ENCODE measurements at places on chromosomes 2 and 18.
A peak's percentile ranks its signal among the peaks of the same experiment; 100 is the strongest.

GRCh38 chr18:49811151-49811938 lies 2.0 kb downstream of the ACAA2 start:
- DNase-seq: no peak

DNA sequence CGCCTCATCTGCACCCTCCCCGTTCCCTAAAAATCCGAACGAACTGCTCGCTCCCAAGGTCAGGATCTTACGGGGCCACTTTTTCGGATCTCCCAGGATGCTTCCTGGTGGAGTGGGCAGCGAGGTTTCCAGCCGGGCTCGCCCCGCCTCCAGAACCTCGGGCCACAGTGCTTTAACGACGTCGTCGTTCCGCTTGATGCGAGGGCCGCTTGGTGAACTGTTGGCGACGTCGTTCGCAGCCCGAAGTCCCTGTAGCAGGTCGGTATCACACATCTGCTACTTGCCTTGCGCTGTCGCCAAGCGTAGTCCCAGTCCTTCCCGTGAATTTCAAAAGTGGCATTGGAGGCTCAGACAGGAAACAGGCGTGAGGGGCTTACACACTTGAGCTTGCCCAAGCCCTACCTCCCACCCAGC lies 15.3 kb downstream of the EVX2 start:
- DNase-seq: no peak

DNA sequence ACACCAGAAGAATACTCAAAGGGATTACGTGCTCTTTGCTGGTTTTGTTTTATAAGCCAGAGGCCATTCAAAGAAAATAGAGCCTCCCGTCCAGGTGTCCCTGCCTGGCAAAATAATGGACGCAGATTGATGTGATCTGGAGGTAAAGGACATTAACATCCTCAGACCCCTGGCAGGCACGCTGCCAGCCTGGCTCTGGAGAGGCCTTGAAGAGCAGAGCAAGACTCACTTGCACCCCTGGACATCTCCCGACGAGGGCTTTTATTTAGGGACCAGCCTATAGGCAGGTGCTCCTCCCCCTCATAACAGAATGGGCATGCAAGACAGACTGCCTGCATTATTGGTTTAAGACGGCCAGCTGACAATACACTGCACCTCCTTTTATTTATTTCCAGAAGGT lies 291.3 kb downstream of the BCL11A start:
- no peak for DNase-seq

- DNase-seq: no peak
Observed at GRCh38 chr2:105323111-105323510, 6.4 kb downstream of the TGFBRAP1 start.

GRCh38 chr2:50395605-50396297 lies 636.2 kb downstream of the NRXN1 start:
- DNase-seq: no peak

DNA sequence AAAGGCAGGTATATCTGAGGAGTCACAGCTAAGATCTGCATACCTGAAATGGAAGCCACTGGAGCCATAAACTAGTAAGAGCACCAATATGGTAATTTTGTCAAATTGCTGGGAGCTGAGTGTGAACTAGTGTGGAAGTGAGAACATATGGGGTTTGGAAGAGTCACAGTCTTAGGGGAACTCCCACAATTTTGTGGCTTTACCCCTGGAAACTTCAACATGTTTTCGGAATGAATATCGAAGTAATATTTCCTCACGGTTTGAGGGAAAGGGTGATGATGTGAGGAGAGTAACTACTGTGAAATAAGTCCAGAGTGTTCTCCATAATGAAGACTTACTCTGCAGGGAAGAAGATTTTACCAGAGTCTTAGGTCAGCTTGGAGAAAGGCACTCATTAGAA lies 565.9 kb downstream of the RIT2 start:
- DNase-seq: no peak

DNA sequence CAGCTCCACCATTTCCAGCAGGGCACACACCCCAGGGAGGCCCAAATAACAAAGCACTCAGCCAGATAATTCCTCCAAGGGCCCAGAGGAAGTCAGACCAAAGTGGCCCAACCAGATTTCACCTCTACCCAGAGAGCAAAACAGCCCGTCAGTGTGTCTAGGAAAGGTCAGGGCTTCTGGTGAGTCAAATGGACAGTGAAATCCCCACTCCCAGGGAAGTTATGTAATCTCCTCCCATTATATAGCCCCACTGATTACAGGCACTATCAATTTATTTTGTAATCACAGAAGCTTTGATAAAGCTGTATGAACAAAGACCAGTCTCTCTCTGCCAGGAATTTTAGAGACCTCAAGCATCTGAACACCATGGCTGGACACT lies 4.0 kb downstream of the B4GALT6 start:
- DNase-seq: no peak

GRCh38 chr2:74130211-74130995 lies 17.3 kb downstream of the BOLA3 start:
- no peak for DNase-seq

DNA sequence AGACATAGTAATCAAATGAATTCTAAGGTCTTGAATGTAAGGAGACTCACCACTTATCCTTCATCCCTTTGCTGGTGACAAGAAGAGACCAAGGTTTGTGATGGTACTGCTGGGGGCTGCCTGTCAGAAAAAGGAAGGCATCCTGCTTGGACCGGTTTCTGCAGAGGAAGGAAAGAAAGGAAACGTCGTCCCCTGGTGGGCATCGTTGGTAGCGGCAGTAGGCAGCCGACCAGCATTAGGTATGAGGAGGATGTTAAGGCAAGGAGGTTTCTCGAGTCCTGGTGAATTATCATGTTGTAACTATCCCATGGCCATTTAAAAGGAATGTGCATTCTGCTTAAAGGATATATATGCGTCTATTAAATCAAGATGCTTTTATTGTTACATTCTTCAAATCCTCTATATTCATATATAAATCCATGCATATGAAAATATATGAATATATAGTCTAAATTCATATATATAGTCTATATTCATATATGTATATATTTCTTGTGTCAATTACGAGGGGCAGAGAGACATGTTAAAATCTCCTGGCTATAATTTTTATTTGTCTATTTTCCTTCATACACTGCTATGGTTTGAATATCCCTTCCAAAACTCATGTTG lies 94.4 kb upstream of the TGFA start:
- peak; percentile 10 for DNase-seq

DNA sequence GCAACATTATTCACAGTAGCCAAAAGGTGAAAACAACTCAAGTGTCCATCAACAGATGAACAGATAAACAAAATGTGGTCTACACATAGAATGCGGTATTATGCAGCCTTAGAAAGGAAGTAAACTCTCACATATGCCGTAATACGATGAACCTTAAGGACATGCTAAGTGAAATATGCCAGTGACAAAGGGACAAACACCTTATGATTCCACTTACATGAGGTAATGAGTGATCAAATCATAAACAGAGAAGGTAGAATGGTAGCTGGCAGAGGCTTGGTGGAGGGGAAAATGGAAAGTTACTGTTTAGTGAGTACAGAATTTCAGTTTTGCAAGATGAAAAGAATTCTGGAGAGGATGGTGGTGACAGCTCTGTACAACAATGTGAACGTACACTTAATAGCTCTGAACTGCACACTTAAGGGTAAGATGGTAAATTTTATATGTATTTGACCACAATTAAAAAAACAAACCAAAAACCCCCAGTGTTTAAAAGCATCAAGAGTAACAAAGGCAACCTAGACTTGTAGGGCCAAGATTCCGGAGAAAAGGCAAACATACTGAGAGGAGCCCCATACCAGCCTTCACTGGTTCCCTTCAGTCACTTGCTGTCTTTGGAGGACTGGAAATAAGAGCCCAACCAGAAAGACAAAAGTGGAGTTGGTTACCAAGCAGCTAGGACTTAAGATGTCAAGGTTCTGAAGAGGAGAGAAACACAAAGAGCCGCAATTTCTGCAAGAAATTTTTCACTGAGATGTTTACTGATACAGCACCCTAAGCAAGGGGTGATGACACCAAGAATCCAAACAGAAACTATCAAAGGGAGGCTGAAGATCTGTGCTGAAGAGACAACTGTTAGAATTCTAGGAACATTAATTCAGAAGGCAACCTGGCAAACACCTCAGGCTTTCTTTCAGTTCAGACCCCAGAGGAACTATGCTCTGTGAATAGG lies 61.3 kb downstream of the CUL3 start:
- no peak for DNase-seq

DNA sequence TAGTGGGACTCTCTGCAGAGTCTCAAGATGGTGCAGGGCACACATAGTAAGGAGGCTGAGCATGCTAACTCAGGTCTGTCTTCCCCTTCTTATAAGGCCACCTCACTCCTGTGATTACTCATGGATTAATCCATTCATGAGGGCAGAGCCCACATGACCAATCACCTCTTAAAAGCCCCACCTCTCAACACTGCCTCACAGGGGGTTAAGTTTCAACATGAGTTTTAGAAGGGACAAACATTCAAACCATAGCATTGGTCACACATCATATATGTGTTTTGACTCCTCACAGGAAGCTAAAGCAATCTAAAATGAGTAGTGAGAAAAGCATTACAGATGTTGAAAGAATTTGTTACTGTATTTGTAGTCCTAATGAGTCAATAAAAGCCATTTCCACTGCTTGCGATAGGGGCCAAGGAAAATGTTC lies 57.5 kb downstream of the DTNA start:
- no peak for DNase-seq

DNA sequence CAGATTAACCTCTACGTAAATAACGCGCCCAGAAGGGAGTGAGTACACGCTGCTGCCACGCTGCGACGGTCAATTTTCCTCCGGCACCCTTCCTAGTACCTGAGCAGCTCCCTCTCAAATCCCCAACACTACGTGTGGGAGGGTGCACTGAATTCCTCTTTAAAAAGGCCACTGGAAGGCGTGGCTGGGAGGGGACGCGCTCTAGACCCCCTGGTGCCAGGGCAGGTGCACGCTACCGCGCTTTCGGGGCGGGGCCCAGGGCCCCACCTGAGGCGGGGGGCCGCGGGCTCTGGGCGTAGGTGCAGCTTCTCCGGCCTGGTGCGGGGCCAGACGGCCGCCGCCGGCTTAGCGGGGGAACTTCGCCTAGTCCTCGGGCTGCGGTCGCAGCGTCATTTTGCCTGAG lies 668 bp upstream of the ANKRD12 start:
- peak; percentile 28 for DNase-seq

- no peak for DNase-seq
Observed at GRCh38 chr2:63093502-63093901, 42.9 kb downstream of the OTX1 start.

DNA sequence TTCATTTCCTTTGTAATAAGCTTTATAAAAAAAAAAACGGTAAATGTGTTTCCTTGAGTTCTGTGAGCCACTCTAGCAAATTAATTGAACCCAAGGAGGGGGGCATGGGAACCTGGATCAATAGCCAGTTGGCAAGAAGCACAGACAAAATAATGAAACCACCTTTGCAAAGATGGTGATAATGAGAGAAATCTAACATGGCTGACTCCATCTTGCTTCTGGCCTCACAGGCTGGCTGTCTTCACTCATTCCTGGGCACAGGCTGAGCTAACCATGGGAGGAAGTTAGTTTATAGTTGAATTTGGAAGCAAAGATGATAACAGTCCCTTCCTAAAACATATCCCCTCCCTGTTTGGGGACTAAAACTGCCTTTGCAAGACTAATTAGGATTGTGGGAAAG lies 95.1 kb downstream of the B3GNT2 start:
- no peak for DNase-seq

DNA sequence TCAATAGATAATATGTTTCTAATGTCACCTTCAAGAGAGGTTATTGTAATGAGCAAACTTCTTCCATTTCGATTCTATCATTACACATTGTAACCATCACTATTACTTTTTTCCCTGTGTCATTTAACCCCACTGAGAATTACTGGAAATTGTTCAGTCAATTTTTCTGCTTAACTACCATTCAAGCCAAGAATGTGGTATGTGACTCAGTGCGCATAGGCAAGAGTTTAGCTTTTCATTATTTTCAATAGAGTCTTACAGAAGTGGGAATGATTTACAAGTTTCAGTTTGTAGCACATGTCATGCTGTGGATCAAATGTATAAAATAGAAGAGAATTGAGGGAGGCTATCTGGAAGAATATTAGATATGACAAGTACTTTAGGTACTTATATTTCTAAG lies 34.3 kb upstream of the PIEZO2 start:
- DNase-seq: no peak

Data from GF-D8 (cell line).